ENCODE measurements at places on chromosomes 4 and X. TPM values are rescaled to one million over a fixed set of nuclear protein-coding genes. Genes with fewer than 3 reads are reported as not detected.

DNA sequence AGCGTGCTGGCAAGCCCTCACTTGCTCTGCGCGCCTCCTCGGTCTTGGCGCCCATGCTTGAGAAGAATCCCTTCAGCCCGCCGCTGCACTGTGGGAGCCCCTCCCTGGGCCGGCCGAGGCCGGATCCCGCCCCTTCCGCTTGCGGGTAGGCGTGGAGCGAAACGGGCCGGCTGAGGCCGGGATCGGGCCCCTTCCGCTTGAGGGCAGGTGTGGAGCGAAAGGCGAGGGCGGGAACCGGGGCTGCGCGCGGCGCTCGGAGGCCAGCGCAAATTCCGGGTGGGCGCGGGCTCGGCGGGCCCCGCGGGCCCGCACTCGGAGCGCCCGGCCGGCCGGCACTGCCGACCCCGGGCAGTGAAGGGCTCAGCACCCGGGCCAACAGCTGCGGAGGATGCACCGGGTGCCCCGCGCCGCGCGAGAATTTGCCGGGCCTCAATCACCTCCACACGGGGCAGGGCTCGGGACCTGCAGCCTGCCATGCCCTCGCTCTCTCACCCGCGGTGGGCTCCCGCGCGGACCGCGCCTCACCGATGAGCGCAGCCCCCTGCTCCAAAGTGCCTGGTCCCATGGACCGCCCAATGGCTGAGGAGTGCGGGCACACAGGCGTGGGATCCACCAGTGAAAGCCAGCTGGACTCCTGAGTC is 58.1 kb upstream of the GBA3 start:
- H3K36me3 ChIP-seq, result no peaks in the 10 kb centered on the region
- no peak overlapping the region for H3K4me3 ChIP-seq
- peaks cover 10% of the 10 kb centered on the region for H3K27me3 ChIP-seq
- H3K4me1 ChIP-seq, result no peaks in the 10 kb centered on the region
- no peak for DNase-seq

- H3K4me3 ChIP-seq, result no peak overlapping the region
- H3K4me1 ChIP-seq, result no peaks in the 10 kb centered on the region
- no peak overlapping the region for H3K27ac ChIP-seq
- no peaks in the 10 kb centered on the region for H3K36me3 ChIP-seq
- no peak for DNase-seq
- H3K27me3 ChIP-seq, result no peaks in the 10 kb centered on the region
These were observed 13.3 kb upstream of the AGA start for GRCh38 chr4:177455561-177455970.

DNA sequence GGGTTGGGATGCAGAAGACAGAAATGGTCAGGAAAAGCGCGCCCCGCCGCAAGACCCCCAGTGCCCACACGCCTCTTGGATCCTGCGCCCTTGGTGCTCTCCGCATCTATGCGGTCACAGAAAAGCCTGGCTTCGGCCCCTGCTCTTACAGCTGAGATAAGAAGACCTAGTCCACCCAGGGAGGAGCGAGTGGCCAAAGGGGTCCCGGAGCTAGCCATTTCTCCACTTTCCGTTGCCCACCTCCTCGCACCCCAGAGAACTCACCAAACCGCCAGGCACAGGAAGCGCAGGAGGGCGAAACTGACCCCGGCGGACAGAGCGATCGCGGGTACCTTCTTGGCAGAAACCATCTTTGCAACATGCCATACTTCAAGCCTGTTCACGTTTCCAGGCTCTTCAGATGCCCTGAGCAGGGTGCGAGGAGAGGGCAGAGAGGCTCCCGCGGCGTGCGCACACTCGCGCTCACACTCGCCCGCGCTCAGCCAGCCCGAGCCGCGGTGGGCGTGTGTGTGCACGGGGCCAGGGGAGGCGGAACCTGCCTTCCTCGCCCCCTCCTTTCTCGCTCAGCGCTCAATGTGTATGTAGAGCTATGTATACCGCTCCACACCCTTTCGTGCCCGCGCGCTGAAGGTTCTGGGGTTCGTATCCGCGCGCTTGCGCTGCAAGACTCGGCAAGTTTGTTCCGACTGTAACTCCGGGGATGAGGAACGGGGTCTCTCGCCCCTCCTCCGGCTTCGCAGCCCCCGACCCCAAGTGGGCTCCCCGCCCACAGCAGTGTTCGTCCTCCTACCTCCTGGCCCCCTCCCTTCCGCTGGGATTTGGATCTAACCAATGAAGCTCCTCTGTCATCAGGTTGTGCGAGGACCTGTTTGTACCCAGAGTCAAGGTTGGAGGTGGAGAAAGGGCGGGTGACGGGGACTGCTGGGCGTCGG is at the start of gene GABRA4:
GABRA4 (minus strand) TSS at position 507 of the 932 bp plus-strand sequence; CDS start at position 350, 157 bp downstream.
- H3K4me1 ChIP-seq, result peaks cover 12% of the 10 kb centered on the region
- H3K27me3 ChIP-seq, result peaks cover 74% of the 10 kb centered on the region
- H3K36me3 ChIP-seq, result no peaks in the 10 kb centered on the region

Gene AMTN
- not detected for total RNA-seq

Gene GJB1
- not detected for total RNA-seq

Gene NAP1L5
- 5.6 TPM for total RNA-seq

DNA sequence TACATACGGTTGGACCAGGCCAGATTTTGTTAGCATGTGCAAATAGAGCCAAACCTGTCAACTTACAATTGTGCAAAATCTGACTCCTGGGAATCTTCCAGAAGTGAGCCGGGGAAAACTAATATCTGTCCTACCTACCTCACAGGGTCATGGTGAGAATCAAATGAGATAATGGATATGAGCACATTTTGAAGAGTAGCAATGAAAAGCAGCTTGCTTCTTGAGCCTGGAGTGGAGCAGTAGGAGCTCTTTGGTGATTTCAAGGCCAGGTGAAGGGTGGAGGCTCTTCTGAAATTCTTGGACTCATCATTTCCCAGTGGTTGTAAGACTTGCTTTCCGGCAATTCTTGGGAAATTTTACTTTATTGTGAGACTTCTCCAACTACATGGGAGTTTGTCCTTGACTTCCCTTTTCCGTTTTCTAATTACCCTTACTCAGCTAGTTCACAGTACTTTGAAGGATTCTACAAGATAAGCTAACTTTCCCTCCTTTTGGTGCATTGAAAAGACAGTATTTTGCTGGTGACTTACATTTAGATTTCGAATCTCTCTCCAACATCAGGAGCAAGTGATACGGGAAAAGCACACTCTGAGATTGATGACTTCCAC is 12.2 kb downstream of the PLAC1 start:
- peaks cover 2% of the 10 kb centered on the region for H3K27me3 ChIP-seq

DNA sequence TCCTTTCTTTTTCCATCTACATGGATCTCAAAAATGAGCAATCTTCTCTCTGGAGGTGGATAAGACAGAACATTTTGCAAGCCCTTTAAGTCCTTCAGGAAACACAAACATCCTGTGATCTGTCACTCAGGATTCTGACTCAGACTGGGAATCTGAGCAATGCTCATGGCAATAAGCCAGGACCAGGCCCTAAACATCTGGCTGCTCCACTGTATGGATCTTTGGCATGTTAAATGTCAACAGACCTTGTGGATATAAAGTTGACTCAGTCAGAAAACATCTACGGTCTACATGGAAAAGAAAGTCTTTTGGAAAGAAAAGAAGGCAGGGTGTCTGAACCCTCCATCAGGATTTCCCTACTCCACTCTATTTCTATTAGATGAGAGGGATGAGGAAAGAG is 17.8 kb upstream of the CHIC2 start:
- no peak overlapping the region for H3K4me3 ChIP-seq
- peak overlapping the region; percentile 86 for H3K27ac ChIP-seq
- H3K27me3 ChIP-seq, result no peaks in the 10 kb centered on the region
- DNase-seq, result peak; percentile 92
- peaks cover 57% of the 10 kb centered on the region for H3K4me1 ChIP-seq

DNA sequence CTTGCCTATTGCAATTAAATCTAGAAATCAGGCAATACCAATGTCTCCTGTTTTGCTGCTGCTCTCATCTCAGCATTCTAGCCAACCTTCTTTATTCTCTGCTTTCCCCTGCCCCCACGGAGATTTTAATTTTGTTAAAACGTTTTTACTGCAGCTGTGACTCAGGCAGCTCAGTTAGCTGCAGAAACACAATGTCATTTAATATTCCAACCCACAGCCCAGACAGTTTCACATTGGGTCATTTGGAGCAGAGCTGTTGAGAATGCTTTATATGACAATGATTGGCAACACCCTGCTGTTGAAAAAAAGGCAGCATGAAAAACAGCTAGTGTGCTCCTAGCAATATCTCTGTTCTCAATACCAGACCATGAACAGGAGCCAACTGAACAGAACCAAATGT is 12.6 kb upstream of the SLC10A4 start:
- no peak for DNase-seq
- H3K36me3 ChIP-seq, result no peaks in the 10 kb centered on the region
- H3K27me3 ChIP-seq, result peaks cover 27% of the 10 kb centered on the region
- H3K27ac ChIP-seq, result no peak overlapping the region

- H3K36me3 ChIP-seq, result no peaks in the 10 kb centered on the region
- no peak overlapping the region for H3K4me3 ChIP-seq
- H3K27ac ChIP-seq, result no peak overlapping the region
- H3K27me3 ChIP-seq, result no peaks in the 10 kb centered on the region
These were observed 141.1 kb downstream of the FBXW7 start for GRCh38 chr4:152394791-152395190.

- no peaks in the 10 kb centered on the region for H3K4me1 ChIP-seq
- no peak overlapping the region for H3K4me3 ChIP-seq
These were observed 103.4 kb downstream of the REELD1 start for GRCh38 chr4:146317783-146318182.

DNA sequence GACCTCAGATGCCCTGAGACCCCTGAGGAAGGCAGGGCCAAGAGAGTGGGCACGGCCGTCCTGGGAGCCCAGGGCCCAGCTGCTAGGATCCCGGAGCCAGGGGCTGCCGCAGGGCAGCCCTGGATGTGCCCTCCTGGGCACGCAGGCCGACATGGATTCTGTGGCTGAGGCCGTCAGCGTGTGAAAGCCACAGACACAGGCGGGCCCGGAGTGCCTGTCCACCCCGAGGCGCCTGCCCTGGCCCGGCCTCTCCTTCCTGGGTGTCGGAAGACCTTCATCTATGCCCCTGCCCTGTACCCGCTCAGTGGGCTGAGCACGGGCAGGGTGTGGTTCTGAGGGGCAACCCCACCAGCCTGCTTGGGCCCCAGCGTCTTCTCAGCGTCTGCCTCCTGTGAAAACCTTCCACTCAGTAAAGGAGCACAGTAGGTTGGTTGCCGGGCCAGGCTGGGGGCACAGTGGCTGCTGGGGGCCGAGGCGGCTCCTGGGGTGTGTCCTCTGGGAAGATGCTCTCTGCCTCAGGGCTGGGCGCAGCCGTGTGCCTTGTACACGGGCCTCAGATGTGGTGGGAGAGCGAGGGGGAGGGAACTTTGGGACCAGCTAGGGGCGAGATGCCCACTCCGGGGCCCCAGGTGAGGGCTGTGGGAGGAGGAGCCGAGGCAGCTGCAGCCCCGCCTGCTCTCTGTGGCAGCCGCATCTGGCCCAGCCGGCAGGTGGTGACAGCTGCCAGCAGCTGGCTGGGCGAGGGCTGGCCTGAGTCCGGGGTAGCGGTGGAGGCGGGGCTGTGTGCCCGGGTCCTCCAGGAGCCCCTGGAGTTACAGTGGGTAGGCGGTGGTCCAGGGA is 20.8 kb downstream of the FGFRL1 start:
- no peaks in the 10 kb centered on the region for H3K27me3 ChIP-seq
- no peaks in the 10 kb centered on the region for H3K36me3 ChIP-seq
- H3K4me1 ChIP-seq, result peaks cover 13% of the 10 kb centered on the region

Gene CPZ
- total RNA-seq, result 10.7 TPM

- H3K36me3 ChIP-seq, result no peaks in the 10 kb centered on the region
- peaks cover 84% of the 10 kb centered on the region for H3K27me3 ChIP-seq
- DNase-seq, result no peak
These were observed 54.1 kb upstream of the TMEM33 start for GRCh38 chr4:41880840-41881831.

Measured in osteocyte (in vitro differentiated cells).